Activated CD8-positive, alpha-beta memory T cell treated with anti-CD3 and anti-CD28 coated beads, Interleukin-2, amount 50 U/mL, for 48 hours (primary cell): ENCODE measurements at places on chromosomes 11 and 22.

GRCh38 chr11:33391893-33392251, 134.7 kb downstream of the HIPK3 start:
- DNase-seq, result no peak

DNA sequence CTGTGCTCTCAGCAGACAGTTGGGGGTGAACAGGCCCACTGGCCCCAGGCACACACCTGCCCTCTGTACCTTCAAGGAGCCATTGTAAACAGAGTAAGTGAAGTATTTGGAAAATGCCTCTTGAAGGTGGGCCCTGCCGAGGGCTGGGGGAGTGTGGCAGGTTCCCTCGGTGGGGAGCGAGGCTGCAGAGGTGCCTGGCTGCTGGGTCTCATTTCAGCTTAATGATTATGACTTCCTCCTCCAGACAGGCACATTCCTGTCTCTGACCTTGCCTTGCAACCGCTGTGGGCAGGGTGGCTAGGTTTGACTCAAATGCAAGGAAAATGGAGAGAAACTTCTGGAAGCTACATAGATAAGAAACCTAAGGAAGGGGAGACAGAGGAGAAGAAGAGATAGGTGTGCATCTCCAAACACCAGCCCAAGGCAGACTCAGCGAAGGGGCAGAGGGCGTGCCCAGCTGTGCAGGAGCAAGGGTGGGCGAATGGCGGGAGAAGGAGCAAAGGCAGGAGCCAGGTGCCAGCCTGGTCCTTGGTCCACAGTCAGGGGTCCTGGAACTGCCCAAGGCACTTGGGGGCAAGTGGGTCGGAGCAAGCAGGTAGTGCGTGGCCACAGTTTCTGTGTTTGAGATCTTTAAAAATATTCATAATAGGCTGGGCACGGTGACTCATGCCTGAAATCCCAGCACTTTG, 14.0 kb downstream of the GRAMD4 start:
- no peak for DNase-seq

DNA sequence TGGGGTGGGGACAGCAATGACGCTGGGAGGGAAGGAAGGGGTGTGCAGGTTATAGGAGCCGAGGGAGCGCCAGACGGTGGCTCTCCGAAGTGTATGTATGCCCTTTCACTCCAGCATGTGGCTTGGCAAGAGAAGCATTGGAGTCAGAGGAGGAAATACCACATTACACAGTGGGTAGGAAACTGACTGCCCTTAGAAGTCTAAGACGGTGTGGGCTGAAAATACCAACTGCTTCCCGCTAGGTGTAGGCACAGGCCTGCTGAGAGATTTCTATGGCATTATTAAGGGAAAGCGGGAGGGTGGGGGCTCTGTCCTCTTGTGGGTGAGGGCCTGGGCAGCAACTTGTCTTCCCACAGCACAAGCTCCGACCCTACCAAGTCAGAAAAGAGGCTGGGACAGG, 44.7 kb downstream of the CACNG2 start:
- DNase-seq, result no peak

DNA sequence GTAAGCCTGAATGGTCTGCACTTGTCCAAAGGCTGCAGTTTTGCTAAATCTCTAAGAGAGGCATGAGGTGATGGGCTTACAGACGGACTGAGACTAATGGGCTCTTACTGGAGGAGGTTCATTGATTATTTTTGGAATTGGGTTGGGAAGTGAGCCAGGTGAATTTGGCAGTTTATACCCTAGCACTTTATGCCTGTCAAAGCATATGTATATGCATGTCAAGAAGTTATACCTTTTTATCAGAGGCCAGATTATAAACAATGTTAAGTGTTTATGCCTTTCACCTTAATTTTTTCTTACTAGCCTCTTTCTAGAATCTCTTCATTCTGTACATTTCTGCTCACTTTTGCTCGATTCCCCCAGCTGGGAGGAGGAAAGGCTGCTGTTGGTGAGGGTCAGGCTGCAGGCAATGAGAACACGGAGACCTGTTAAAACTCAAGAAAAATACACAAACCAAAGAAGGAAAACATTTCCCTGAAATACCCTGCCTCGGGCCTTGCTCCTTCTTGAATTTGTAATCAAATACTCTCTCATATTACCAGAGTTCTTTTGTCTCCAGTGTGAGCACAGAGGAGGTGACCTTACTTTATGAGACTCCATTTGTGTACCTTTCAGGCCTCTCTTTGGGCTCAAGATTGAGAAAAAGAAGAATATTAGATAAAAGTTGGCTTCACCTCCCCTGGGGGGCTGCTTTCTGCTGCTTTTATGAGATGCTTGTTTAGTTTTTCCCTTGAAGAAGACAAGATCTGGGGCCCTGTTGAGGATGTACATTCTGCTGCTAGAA, 19.6 kb downstream of the NAT10 start:
- DNase-seq, result no peak

GRCh38 chr11:117820516-117820915, 4.0 kb downstream of the FXYD2 start:
- no peak for DNase-seq

- no peak for DNase-seq
Measured at GRCh38 chr11:33452836-33453624, 195.8 kb downstream of the HIPK3 start.

- DNase-seq, result no peak
Measured at GRCh38 chr11:72493426-72494108, 59.2 kb upstream of the CLPB start.

GRCh38 chr11:33521384-33521783, 179.2 kb downstream of the C11orf91 start:
- DNase-seq, result no peak

DNA sequence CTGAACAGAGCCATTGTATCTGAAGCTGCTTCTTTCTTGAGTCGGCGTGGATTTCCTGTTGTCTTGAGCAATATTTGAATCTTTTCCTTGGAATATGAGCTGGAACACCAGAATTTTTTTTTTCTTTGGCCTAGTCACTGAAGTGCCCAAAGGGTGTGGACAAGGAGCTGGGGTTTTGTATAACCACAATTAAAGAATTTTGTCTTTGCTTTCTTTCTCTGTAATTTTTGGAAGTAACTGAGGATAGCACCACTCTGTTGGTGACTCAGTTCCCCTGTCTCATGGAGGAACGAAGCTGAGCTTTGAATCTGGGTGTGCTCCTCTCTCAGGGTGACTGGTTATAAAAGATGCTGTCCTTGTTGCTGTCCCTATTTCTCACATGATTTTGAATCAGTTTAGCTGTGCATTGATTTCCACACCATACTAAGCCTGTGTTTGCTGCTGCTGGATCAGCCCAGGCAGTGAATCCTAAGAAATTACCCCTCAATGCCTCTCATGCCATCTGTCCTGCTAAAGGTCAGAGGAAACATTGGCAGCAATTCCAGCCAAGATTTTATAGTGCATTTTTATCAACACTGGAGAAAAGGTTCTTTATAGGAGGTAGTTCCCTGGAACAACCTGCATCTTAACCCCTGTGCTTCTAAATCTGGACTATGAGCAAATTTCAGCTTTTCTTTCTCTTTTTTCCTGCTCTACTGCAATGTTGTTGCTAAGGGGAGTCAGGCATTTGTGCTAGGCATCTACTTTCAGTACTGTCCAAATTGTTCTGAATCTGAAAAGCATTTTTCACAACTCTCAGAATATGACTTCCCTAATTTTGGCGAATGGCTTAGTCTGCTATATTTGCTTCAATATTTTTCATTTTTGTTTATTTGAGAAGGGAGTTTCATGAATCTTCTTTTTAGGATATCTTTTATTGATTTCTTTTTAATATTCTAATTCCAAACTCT, 540.8 kb downstream of the SOX6 start:
- DNase-seq, result no peak

DNA sequence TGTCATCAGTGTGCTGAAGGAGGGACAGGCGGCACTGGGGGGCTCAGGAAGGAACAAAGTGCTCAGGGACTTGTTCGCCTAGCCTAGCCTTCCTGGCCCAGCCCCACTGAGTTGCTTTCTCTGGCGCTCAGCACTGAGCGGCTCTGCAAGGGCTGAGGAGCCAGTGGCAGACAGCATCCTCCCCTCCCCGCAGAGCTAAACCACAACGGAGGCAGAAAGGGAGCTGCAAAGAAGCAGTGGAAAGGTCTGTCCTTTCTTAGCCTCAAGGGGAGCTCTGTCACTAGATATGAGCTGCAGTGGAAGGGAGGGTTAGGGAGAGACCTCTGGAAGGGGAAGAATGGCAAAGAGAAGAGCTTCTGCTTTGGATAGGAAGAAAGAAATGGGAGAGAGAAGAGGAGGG, 89.7 kb upstream of the PHOX2A start:
- DNase-seq, result no peak

DNA sequence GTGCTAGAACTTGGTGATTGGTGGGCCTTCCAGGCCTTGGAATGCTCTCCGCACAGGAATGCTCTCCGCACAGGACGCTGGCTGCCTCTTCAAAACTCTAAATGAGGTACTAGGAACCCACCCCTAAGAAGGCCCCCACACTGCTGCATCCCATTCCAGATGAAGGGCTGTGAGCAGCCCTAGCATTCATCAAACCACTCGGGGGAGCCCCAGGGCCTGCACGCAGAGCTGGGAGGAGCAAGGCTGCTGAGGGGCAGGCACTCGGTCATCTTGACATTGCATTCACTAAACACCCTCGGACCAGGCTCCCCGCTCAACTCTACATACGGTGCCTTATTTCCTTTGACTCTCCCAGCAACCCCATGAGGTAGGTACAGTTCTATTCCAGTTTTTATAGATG, 49.2 kb upstream of the EMID1 start:
- no peak for DNase-seq
